Hepatocyte (in vitro differentiated cells): ENCODE measurements at places on chromosomes 11 and 22.

DNA sequence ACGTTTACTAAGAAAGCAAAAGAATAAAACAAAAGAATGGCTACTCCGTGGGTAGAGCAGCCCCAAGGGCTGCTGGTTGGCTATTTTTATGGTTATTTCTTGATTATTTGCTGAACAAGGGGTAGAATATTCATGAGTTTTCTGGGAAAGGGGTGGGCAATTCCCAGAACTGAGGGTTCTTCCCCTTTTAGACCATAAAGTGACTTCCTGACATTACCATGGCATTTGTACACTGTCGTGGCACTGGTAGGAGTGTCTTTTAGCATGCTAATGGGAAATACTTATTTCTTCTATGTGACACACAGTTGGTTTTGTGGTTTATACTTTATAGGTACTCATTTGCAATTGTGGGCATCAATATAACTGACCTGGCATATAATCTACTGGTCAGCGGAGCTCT, 56.3 kb downstream of the SLN start:
- no peak for DNase-seq

- DNase-seq: no peak
Observed at GRCh38 chr22:42895087-42895486, 38.0 kb upstream of the ARFGAP3 start.

DNA sequence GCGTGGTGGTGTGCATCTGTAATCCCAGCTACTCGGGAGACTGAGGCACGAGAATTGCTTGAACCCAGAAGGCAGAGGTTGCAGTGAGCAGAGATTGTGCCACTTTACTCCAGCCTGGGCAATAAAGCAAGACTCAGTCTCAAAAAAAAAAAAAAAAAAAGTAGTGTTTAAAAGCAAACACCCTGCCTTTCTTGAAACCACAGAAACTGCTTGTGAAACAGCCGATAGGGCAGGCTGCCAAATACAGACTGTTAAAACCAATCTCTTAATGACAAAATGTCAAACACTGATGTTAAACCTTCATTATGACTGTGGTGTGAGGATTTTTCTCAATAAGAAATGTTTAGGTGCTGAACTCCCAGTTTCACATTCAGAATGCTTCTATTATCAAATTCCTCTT, 27.3 kb downstream of the MARK2 start:
- DNase-seq: peak; percentile 53

DNA sequence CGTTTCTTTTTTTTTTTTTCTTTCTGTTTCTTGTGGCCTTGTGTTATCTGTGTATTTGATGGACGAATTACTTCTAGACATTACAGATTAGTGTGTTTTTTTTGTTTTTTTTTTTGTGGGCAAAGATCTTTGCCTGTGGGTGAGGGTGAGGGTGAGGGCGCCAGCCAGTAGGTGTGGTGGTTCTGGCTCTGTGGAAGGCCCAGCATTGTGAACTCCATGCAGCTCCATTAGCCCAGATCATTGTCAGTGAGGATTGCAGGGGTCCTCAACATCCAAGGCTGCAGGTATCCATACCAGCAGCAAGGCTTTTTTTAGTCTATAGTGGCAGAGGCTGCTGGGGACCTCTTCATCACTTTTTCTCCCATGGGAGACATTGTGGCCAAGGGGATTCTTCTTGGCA, 13.7 kb downstream of the BIRC2 start:
- DNase-seq: no peak

- no peak for DNase-seq
Observed at GRCh38 chr11:124570160-124570559, 363 bp downstream of the OR8A1 start.
